ENCODE measurements at places on chromosomes 2 and 18.

- DNase-seq: peak; percentile 70
These were observed 758 bp downstream of the RIF1 start for GRCh38 chr2:151410485-151410834.

DNA sequence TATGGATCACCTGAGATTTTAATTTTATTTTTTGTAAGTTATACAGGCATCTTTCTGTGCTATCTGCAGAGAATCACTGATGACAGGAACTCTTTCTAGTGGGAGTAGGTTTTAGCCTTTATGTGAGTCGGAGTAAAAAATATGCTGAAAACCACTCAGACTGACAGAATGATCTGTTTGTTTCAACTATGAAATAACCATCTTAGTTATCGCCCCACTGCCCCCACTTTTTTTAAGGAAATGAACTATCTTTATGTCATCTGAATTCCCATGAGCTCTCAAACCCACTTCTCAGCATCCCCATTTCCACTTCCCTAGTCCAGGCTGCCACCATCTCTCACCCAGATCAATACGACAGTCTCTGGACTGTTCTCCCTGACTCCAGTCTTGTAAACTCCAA lies 38.9 kb downstream of the MRPL33 start:
- no peak for DNase-seq

GRCh38 chr2:58904095-58904494 lies 663.0 kb upstream of the FANCL start:
- no peak for DNase-seq

DNA sequence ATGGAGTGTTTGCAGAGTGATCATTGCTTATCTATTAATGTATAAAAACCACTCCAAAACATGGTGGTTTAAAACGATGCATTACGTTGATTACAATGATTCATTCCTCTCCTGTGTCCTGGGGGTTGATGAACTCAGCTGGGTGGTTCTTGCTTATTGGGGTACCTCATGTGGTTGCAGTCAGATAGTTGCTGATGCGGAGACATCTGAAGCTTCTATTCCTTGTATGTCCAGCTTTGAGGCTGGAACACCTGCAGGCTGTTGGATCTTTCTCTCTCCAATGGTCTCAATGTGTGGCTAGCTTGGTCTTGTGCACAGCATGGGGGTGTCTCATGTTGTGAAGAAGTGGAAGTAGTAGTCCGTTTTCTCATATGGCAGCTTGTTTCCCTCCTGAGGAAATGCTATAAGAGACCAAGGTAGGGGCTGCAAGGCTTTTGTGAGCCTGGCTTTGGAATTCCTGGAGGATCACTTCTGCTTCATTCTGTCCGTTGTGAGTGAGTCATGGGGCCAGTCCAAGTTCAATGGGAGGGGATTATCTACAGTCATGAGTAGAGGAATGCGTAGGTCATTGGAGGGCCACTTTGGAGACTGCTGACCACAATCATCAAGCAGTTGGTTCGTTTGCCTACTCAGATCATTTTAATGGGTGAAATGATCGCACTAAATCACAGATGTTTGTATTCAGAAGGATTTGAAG lies 601.0 kb downstream of the SLC4A3 start:
- DNase-seq: no peak

DNA sequence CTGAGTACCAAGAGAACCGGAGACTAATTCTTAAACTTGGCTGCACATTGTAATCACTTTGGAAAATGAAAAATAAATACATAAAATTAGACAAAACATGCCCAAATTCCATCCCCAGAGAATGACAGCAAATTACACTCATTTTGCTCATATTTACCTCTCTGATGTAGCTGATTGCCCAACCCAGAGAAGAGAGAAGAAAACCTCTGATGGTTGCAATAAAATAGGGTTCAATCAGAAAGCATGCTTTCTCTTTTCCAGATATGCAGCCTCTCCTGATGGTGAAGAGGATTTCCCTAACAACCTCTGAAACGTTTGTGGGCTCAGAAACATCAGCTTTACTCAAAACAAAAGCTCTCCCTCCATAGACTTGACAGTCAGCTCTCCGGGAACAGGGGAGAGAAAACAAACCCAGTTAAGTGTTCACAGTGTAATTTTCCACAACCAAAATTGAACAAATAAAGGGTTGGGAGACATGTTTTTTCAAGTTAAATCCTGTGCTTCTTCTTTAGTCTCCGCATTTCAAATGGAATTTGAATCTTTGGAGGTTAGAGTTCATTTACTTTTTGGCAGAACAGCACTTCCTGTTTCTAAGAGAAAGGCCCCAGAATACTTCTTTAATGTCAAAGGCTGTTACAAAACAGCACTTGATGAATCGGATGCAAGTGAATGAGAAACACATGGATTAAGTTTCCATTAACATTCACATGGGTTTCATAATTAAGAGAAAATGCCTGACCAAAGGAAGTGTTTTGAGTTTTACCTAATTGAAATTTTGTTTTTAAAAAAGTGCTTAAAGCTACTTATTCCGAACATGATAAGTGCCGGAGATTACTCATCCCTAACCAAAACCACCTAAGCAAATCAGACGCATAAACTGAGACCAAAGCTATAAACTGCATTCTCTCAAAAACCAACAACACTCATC lies 570.1 kb upstream of the SYT4 start:
- DNase-seq: no peak

All from GM06990 (cell line).